ENCODE measurements at places on chromosomes 7 and 10.

DNA sequence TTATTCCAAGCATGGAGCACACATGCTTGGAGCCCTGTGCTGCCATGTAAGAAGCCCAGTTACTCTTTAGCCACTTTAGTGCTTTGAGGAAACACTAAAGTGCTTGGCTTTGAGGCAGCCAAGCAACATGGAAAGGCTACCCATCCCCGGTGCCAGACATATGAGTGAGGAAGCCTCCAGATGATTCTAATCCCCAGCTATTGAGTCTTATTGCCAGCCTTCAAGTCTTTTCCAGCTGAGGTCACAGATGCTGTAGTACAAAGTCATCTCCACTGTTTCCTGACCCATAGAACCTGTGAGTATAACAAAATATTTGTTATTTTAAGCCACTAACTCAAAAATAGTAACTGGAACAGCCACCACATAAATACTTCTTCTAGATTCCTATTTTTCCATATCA is 91.4 kb upstream of the CYP26C1 start:
- no peak for DNase-seq

DNA sequence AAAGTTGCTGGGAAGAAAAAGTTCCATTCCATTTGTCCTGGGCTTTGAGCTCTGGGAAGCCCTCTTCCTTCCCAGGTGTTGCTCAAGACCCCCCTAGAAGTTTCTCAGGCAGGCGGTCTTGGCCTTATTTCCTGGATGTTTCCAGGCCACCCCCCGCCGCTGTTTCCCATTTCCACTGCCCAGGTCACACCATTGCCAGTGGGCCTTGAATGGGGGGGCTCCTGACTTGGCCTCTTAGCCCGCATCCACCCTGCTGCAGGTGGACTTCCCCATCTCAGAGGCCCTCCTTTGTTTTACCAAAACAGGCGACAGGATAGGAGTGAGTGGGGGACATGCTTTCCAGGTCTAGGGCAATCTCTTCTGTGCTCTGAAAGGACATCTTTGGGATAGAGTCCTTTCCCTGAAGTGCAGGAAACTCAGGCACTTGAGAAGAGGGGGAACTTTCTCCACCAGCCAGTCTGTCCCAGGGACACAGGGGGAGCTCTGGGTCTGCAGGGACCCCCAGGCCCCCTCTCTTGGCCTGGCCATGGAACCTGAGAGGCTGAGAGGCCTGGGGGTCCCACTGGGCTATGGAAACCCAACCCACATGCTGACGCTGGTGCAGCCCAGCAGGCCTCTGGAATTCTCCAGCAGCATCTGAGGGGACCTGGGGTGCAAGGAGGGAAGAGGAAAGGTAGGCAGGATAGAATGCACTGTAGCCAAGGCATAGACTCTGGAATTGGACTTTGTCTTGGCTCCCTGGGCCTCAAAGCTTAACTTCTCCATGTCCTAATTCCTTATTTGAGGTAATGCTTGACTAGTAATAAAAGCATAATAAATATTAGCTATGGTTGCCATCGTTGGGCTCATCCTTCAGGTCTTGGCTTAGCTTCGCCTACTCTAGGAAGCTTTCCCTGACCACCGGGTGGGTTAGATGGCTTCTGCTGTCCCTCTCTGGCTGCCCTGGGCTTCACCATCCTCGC is 17.6 kb downstream of the NEURL1 start:
- no peak for DNase-seq

DNA sequence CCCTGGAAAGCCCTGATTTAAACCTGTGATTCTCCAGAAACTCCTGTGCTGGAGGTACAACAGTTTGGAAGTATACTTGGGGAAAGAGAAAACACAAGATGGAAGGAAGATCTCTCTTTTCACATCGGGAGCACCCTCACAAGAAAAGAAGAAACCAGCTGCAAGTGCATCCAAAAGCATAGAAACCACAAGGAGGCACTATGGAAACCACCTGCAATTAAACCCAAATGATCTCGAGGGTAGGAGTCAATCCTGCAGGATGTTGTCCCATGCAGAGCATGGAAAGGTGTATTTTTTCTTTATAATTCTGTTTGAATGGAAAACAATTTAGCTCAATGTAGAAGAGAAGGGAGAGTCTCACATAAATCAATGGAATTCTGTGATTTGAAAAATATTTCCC is 210.5 kb downstream of the TWIST1 start:
- no peak for DNase-seq

- DNase-seq: no peak
Observed at GRCh38 chr7:148255333-148255732, 335.2 kb upstream of the C7orf33 start.

GRCh38 chr7:45987521-45988290 is 66.6 kb upstream of the IGFBP3 start:
- no peak for DNase-seq

GRCh38 chr10:79267499-79267898 is 79.8 kb upstream of the PPIF start:
- DNase-seq: no peak

- no peak for DNase-seq
Observed at GRCh38 chr7:2172311-2173188, 60.2 kb downstream of the MAD1L1 start.

- DNase-seq: no peak
Observed at GRCh38 chr7:29194594-29195427, at the start of gene CHN2. TSS of gene CHN2 (plus strand) at chr7:29194775.

- DNase-seq: no peak
Observed at GRCh38 chr10:114855776-114856543, 34.4 kb downstream of the FHIP2A start.

GRCh38 chr7:19972876-19973275 is 199.5 kb upstream of the TMEM196 start:
- DNase-seq: no peak

- DNase-seq: no peak
Observed at GRCh38 chr7:35754741-35755140, 46.1 kb upstream of the SEPTIN7 start.

DNA sequence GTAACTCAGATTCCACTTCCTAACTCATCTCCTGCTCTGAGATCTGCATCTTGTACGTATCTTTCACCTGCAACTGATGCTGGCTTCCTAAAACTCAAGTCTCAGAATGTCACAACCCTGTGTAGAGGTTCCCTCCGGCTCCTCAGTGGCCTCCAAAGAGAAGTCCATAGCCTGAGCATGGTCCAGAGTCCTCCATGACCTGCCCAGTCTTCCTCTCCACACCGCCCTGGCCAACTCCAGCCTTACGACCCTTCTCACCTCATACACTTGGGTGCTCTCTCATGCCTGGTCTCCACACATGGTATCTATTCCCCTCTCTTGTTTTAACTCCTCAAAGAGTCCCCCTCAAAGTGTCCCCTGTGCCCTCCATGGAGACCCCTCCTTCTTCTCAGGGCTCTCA is 41.9 kb downstream of the RAMP3 start:
- DNase-seq: no peak

- DNase-seq: no peak
Observed at GRCh38 chr10:100289641-100290040, 3.2 kb upstream of the BLOC1S2 start.

GRCh38 chr7:158014976-158015375 is 572.6 kb downstream of the PTPRN2 start:
- no peak for DNase-seq

- DNase-seq: no peak
Observed at GRCh38 chr7:66330961-66331360, 125.8 kb downstream of the TPST1 start.

DNA sequence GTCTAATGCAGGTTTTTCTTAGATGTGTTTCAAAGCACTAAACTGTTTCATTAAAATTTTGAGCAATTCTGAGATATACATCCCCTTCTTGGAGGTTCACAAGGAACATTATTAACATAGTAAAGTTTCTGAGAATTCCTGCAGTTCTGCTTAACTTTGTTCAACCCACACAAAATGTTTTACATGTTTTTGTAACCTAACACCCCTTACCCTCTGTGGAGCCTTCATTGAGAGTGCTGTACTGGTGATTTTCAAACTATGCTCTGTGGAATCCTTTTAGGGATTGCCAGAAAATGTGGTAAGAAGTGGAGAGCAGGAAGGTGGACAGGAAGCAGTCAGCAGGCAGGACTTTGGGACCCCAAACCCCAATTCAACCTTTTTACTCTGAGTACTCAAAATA is 53.6 kb upstream of the ABCB5 start:
- DNase-seq: no peak

DNA sequence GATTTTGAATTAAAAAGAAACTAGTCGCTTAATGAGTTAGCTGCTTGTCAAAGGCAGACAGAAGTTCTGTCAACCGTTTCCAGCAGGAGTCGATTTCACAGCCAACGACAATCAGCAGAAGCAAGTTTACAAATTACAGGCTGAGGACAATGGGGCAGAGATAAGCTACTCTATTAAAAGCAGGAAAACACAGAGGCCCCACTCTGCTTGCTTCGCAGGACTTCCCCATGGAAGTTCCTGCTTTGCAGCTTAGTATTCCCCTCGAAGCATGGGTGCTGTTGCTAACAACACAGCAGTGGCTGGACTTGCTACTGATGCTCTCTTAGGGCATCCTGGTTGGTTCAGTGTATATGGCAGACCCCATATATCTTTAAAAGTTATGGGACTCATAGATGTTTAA is 50.8 kb upstream of the KLF6 start:
- DNase-seq: no peak

- DNase-seq: no peak
Observed at GRCh38 chr7:122298131-122298530, 6.4 kb downstream of the FEZF1 start.

DNA sequence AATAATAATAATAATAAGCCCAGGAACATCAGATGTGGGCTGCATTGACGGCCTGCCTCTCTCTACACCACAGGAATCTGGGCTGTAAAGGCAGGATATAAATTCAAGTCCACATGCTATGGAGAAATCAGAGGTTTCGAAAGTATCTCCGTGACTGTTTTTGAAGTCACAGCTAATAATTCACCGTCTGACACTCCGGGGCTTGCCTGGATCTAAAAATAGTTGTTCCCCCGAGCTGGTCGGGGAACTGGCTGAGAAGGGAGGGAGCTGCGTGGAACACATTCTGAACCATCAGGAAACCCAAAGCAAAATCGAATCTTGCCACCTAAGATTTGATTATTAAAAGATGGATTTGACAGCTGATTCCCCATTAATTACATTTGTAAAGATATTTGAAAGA is 35.4 kb downstream of the KLF6 start:
- no peak for DNase-seq

GRCh38 chr10:69663369-69663947 is 33.4 kb downstream of the FAM241B start:
- DNase-seq: no peak

DNA sequence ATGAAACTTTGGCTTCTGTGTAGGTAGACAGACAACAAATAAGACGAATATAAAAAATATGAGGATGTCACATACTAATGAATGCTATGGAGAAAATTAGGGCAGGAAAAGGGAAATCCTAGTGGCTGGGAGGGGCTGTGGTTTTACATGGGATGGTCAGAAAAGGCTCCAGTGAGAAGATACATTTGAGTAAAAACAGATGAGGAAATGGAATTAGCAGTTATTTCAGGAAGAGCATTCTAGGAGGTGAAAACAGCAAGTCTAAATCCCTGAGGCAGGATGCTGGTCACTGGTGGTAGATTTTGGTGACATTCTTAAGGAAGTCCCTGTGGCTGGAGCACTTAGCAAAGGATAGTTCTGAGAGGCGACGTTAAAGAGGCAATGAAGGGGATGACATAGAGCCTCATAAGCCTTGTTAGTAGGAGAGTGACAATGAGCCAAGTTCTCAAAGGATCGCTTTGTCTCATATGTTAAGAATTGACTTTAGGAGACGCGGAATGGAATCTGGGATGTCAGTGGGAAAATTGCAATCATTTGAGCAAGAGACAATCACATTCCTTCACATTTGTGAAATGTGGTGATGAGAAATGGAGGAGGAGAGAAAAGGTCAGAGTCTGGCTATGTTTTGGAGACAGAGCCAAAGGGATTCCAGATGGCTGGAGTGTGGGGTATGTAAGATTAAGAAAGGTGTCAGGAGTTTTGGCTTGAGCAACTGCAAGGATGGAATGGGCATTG is 384.7 kb upstream of the FZD8 start:
- DNase-seq: no peak

Data from thoracic aorta (tissue), 2 donors.